ENCODE measurements at places on chromosomes 4 and X.

GRCh38 chr4:162645381-162645780 lies 481.6 kb upstream of the FSTL5 start:
- DNase-seq: no peak

- no peak for DNase-seq
These were observed 69.3 kb upstream of the FAM241A start for GRCh38 chr4:112075906-112076305.

DNA sequence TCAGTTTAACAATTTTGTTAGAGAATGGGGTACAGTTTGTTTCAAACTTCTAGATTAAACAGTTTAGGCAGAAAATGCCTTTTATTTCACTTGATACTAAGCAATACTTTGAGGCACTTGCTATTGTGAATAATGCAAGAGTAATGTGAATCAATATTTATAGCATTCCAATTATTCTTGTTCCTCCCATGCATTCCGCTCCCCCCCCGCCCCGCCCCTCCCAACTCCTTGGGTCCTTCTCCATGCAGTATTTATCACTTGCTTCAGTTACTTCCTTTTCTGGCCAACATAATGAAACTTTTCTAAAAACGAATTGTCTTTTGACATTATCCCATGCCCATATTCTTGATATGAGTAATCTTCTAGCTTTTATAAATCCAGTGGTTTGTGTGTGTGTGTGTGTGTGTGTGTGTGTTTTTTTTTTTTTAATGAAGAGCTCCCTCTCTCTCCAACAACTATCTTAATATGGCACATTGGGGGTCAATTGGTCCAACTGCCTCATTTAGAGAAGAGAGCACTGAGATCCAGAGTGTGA lies 1.6 kb downstream of the BANK1 start:
- no peak for DNase-seq

DNA sequence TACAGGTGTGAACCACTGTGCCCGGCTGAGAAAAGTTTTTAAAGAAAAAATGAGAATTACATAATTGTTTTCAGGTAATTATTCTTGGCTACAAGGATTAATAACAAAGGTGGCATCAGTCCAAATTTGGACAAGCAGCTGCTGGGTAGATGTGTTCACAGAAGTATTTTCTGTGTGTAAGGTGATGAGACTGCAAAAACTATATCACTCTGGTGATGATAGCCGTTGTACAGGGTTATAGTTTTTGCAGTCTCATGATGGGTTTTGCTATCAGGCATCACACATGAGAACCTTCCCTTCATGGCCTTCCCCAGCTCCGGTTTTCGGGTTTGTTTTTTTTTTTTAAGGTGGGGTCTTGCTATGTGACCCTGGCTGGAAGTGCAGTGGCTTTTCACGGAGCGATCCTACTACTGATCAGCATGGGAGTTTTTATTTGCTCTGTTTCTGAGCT lies 5.1 kb upstream of the SLC10A3 start:
- DNase-seq: no peak

- DNase-seq: no peak
These were observed 64.6 kb upstream of the MTM1 start for GRCh38 chrX:150503898-150504219.

DNA sequence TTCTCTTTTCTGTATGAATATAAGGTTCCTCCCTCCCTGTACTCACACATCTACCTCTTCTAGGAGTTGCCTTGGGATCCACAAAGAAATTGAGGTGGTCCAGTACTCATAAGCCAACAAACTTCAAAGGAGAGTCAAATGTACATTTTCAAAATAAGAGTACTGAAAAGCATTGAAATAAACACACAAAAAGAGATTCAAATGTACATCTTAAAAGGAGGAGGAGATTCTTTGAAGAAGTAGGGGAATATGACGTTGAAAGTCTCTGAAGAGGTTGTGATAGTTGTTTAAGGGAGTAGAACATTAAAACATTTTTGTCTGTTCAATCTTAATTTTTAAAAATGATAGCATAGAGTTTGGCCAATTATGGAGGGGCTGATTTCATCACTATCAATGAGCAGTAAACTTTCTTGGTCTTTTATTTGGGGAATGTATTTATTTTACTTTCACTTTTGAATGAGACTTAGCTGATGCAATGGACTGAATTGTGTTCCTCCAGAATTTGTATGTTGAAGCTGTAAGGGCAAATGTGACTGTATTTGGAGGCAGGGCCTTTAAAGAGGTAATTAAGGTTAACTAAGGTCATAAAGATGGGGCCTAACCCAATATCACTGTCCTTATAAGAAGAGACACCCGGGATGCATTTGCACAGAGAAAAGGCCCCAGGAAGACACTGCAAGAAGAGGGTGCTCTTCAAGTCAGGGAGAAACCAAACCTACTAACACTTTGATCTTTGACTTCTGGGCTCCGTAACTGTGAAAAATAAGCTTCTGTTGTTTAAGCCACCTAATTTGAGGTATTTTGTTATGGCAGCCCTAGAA lies 226.3 kb upstream of the PGRMC2 start:
- no peak for DNase-seq

DNA sequence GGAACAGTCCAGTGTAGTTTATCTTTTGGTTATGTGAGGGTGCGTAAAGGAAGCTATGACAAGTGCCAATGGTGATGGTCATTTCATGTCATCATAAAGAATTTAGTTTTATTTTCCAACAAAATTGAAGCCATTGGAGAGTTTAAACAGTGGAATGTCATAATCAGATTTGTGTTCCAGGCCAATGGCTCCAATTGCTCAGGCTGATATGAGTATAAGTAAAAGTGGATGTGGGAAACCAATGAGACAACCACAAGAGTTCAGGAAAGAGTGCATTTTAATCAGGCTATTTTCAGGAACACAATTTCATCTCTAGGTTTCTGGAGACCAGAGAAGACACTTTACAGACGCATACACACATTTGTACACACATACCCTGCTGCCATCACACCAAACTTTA lies 20.7 kb downstream of the SPANXC start:
- DNase-seq: no peak

DNA sequence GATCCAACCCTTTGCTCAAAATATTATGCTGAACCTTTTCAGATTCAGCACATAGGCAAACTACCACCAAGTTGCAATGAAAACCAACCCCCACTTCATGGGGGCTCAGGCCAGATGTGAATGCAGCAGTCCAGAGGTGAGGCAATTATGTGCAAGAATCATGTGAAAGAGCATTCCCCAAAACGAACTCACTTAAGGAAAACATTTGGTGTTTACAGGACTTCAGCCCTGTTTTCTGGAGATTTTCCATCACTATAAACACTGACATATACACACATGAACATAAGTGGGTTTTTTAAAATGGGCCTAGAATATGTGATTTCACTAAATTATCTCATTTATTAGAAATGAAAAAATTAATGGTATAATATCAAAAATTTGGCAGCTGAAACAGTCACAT lies 31.5 kb downstream of the BMP3 start:
- no peak for DNase-seq

DNA sequence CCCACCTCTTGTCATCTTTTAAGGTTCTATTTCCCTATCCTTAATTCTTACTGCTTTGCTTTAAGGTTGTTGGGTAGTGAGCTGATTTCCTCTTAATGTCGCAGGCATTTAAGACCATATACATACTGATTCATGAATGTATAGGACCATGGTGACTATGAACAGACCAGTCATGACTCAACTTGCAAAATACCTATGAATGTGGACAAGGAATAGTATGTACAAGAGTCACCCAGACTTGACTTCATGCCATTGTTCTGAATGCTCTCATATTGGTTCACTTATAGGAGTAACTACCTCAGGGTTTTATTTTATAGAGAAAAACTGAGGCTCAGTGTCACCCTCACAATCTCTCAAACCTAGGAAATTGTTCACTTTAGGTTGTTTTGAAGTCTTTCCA lies 44.3 kb downstream of the CCNG2 start:
- DNase-seq: no peak

- DNase-seq: peak; percentile 77
These were observed 28.2 kb upstream of the HUWE1 start for GRCh38 chrX:53714580-53715345.

- no peak for DNase-seq
These were observed 61.6 kb upstream of the CD99 start for GRCh38 chrX:2629316-2630007.

DNA sequence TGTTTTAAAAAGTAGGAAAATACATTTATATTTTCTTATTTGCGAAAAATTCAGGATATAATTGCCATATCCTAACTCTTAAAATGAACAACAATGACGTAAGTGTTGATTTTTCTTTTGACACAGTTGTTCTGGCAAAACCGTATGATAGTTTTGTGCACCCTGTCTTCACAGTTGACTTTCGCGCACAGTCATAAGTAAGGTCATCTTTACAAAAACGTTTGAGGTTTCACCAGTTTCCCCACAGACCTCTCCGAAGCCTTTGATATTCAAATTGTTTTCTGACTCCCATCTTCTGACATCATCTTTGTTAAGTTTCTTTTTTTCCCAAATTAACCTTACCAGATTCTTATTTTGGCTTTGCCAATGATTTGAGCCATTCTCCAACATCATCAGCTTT lies 48.1 kb upstream of the ATXN3L start:
- DNase-seq: no peak

GRCh38 chr4:114349543-114350175 lies 248.9 kb upstream of the UGT8 start:
- DNase-seq: no peak

DNA sequence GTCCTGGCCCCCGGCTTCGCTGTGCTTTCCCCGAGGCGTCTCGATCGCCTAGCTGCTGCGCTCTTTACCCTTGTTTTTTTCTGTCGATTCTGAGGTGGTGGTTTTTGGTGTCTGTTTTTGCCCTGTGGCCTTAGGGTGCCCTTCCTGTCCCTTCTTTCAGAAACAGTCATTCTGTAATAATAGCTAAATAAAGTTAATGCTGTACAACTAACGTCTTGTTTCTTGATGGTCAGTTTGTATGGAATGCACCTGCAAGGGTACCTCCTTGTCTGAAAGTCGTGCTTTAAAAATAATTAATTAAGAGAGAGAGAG lies 686 bp downstream of the FIP1L1 start:
- DNase-seq: no peak

DNA sequence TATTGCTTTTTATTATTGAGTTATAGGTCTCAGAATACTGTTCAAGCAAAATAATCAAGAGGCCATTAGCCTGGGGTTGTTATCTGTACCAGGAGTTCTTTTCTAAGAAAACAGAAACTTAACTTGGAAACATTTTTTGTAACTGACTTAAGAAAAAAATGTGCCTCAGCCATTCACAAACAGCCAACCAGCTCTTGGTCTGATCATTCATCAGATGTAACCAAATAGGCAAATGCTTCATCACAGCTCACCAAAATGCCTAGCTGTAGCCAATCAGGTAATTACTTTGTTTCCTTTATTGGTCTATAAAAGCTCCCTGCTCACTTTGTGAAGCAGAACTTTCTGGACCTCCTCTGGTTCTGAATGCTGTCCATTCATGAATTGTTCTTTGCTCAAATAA lies 387.7 kb downstream of the FAT4 start:
- no peak for DNase-seq

DNA sequence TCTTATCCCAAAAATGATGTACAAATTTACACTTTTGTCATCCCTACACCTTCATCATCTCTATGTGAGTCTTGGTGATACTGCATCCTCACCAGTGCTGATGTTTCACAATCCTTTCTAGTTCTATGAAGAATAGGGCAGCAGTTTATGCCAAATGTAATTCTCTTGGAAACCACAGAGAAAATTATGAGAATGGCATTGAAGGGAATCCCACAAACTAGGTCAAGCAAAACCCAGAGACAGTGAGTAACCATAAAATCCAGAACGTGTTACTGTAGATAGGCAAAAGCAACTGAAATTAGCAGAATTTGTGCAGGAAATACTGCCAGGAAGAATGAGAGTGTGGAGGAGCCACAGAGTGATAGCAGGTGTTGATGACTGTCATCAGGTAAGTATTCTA lies 24.5 kb downstream of the IL15 start:
- no peak for DNase-seq

- DNase-seq: no peak
These were observed 48.7 kb downstream of the DDX60 start for GRCh38 chr4:168269896-168270295.

GRCh38 chr4:172410363-172410762 lies 597.2 kb downstream of the GALNTL6 start:
- DNase-seq: no peak

- DNase-seq: no peak
These were observed 2.9 kb downstream of the CLOCK start for GRCh38 chr4:55543858-55544257.

- DNase-seq: no peak
These were observed 145.9 kb upstream of the NOCT start for GRCh38 chr4:138869631-138870030.

- peak; percentile 22 for DNase-seq
These were observed 12.2 kb upstream of the RAP1GDS1 start for GRCh38 chr4:98248934-98249333.

GRCh38 chr4:57424232-57424897 lies 314.2 kb upstream of the IGFBP7 start:
- no peak for DNase-seq

Measured in activated CD4-positive, alpha-beta T cell treated with anti-CD3 and anti-CD28 coated beads for 36 hours (primary cell).